Jurkat, Clone E6-1 (cell line): ENCODE measurements at places on chromosomes 5 and 9.

- DNase-seq = no peak
These were observed 46.4 kb downstream of the CAST start for GRCh38 chr5:96708600-96708999.

- DNase-seq = no peak
These were observed 55.8 kb upstream of the ACTBL2 start for GRCh38 chr5:57538341-57538955.

DNA sequence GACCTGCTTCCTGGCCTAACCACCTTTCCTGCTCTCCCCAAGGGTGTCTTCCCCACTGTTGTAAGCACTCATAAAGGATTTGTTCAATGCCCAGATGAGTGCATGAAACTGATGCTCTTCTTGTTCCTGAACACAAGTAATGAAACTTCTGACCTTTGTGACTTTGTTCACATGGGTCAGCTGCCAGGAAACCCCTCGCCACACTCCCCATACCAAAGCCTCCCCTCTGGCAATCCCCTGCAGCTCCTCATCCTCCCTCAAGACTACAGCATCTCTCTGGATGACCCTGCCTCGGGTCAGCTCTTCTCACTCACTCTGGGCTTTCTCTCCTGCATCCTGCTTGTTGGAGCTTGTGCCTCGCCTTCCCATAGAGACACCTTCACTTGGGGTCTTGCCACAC, 72.2 kb upstream of the SPTLC1 start:
- DNase-seq = no peak

DNA sequence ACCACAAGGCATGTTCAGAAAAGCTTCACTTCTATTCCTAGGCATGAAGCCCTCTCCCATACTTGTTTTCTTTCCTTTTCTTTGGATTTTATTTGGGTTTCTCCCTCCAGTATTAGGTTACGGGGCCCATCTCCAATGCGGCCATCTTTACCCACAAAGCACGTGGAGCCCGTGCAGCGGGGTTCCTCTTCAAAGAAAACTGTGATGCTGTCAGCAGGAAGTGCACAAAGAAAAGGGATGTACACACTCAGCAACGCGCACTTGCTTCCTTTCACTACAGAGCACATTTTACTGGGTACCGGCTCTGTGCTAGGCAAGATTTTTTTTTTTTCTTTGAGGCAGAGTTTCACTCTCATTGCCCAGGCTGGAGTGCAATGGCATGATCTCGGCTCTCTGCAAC, 106.6 kb downstream of the COL23A1 start:
- peak; percentile 81 for DNase-seq

GRCh38 chr5:103450333-103451061, 112.1 kb downstream of the NUDT12 start:
- no peak for DNase-seq

DNA sequence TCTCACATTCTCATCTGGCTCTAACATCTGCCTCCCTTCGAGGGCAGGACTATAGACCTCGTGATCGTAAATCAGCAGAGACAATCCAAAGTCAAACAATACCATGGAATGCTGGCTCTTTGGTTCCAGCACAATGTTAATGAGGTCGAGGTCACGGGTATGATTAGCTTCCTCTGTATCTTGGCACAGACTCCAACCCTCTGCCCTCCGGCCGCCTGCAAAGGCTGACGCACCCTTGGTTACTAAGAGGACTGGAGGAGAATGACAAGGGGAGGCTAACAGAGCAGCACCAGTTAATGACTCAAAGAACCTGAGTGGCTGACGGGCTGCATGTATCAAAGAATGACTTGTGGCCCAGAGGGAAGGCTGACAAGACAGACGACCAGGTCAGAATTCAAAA, 10.1 kb downstream of the LHFPL2 start:
- DNase-seq = no peak

GRCh38 chr5:143229426-143229895, 174.0 kb downstream of the NR3C1 start:
- DNase-seq = peak; percentile 30

GRCh38 chr5:126650463-126650862, 49.7 kb downstream of the PHAX start:
- no peak for DNase-seq

- no peak for DNase-seq
These were observed 53.1 kb upstream of the EDIL3 start for GRCh38 chr5:84437673-84438315.

- DNase-seq = no peak
These were observed 276.6 kb downstream of the ICE1 start for GRCh38 chr5:5699062-5699461.

DNA sequence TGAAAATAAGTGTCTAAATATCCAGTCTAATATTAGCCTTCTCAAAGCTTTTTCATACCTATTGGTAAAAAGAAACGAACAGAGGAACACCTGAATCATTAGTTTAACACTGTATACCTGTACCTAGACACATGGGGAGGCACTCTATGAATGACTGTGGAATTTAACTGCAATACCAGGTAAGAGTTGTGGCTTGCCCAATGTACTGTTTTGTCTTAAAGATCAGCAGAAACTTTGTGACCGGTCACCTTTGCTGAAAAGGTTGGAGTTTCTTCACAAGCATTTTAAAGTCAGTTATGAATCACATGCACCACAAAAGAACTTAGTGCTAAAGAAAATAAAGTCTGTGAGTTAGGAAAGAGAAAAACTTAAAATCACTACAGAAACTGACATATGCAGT, 2.4 kb downstream of the PGGT1B start:
- no peak for DNase-seq

DNA sequence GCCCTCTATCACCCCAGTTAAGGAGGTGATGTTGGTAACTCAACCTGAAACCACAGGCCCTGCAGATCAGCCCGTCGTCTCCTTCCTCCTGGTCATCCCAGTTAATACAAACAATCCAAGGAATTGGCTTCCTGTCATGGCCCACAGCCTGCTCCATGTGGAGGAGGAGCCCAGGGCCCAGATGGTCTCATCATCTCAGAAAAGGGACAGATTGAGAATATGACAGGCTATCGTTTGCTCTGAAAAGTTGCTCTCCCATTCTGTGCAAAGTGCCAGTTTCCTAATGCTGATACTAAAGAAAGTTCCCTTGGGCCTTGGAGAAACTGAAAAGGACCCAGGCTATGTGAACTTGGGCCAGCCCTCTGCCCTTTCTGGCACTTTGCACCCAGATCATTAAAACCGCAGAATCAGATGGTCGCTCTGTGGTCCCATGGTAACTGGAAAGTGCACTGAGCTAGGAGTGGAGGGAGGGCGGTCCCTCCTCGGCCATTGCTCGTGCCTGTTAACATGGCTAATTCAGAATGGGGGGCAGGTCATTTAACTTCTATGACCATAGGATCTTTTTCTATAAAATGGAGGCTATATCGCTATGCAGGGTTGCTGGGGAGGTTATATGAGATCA, 675 bp upstream of the SPAAR start:
- DNase-seq = no peak

- DNase-seq = no peak
These were observed 150.7 kb downstream of the SLC28A3 start for GRCh38 chr9:84189904-84190303.

- no peak for DNase-seq
These were observed 135.4 kb downstream of the ALDH1A1 start for GRCh38 chr9:72817413-72817812.

DNA sequence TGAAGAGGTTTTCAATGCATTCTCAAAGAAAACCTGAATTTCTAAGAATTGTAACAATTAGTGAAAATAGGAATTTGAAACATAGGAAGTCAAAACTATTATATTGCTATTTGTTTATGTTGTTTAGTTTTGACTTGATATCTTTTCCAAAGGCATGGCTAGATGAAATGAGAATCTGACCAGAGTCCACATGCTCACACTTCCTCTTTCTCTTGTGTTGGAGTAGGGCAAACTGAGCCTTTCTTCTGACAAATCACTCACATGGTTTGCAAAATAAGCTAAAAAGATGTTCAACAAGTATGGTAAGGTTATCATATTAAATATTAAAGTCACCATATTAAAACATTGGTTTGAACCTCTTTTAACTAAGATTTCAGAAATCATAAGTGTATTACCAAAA, 512.6 kb downstream of the ISL1 start:
- DNase-seq = no peak

- DNase-seq = no peak
These were observed 259.8 kb downstream of the NFIB start for GRCh38 chr9:14054096-14054495.

DNA sequence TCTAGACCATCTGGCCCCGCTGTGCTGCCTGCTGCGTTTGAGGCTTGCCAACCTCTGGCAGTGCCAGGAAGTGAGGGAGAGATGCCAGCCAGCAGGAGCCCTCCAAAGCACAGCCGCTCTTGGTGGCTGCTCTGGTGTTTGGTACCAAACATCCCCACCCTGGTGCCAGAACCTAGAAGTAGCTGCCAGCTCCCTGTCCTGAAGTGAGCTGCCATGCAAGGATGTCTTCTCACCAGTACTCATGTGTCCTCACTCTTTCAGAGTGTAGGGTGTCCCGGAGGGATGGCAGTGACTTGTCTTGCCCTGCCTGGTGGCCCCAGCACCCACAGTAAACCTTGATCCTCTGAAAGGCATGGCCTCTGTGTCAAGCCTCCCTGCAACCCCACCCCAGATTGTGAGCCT, 43.4 kb downstream of the AMBP start:
- DNase-seq = no peak

- no peak for DNase-seq
These were observed 303.8 kb upstream of the WWC1 start for GRCh38 chr5:167987490-167988280.

GRCh38 chr9:7388755-7389154, 410.8 kb downstream of the DMAC1 start:
- no peak for DNase-seq

DNA sequence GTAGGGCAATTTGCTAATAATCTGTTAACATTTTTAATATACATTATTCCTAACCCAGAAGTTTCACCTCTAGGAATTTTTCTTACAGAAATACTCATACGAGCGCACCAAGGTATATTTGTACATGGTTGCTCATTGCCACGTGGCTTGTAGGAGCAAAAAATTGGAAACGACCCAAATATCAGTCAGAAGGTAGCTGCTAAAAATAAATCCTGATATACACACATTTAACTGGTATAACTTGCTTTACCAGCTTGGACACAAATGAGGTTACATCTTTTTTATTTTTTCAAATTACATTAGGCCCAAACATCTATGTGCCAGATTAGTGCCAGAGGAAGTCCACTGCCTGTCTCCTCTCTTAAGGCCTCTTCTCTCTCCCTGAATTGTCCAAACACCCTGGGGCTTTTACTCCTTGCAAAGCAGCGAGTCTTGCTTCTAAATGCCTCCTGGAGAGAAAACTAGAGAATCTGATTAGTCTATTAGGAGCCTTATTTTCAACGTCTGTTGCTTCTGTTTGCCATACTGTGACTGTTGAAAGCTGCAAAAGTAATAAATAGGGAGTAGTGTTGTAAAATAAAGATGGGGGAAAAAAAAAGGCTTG, 92.0 kb upstream of the SSBP2 start:
- no peak for DNase-seq

GRCh38 chr5:43947935-43948334, 345.0 kb downstream of the NNT start:
- no peak for DNase-seq

DNA sequence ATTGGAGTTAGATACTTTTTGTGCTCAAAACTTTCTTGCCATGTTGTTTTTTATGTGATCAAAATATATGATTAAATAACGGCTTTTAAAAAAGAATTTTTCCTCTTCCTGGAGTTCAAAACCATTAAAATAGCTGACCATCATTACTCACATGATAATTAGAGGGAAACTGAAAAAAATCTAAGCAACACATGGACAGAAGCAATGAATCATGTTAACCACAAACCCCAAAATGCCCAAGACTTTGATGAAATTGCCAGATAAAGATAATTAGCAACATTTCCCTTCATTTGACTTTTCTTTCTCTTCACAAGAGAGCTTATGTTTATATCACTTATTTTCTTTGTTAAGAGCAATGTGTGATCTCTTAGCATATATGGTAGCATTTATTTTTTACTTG, 1294.2 kb downstream of the EFNA5 start:
- no peak for DNase-seq

DNA sequence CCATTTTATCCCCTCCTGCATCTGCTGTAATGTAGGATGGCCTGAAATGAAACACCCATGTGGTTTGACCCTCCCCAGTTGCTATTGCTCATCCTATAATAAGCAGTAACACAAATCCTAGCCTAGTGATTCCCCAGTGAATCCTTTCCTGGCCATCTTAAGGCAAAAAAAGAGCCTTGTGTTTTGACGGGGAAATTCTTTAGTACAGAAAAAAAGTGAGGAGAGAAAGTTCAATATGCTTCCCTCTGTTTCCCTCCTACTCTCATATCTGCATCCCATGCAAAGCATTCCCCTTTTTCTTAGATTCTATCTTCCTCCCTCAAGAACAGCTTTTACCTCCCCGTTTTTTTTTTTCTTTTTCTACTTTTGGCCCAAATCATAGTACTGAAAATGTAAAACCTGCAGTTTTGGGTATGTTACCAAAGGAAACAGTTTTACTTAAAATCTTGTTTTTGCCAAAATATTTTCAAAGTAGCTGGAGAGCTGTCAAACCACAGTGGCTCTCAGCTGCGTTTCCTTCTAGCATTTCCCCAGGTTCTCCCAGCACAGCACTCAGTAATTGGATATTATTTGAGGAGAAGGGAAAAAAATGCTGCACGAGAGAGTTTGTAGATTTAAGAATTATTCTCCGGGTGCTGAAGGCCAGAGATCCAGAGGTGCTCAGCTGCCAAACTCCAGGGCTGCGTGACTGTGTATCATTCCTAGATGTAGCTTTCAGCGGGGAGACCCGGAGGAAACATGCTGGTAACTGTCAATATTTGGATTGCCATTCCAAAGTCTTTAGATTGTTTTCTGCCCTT, 321.4 kb downstream of the NPR3 start:
- no peak for DNase-seq

GRCh38 chr9:105690742-105691141, 3.6 kb upstream of the TMEM38B start:
- DNase-seq = no peak

GRCh38 chr5:111367115-111367514, 142.9 kb downstream of the CAMK4 start:
- DNase-seq = no peak

- no peak for DNase-seq
These were observed 836.7 kb upstream of the CDH10 start for GRCh38 chr5:25481463-25481862.

GRCh38 chr9:22208846-22209585, 199.9 kb upstream of the CDKN2B start:
- DNase-seq = no peak

GRCh38 chr5:166441-167372, 24.6 kb upstream of the LRRC14B start:
- no peak for DNase-seq

GRCh38 chr9:112787978-112788377, 37.4 kb downstream of the SNX30 start:
- no peak for DNase-seq

- peak; percentile 48 for DNase-seq
These were observed 104.3 kb downstream of the GRIA1 start for GRCh38 chr5:153594785-153595184.

- no peak for DNase-seq
These were observed 96.5 kb upstream of the ADRA1B start for GRCh38 chr5:159819591-159820411.

- DNase-seq = no peak
These were observed 95.4 kb upstream of the PPP1R26 start for GRCh38 chr9:135384226-135384625.

GRCh38 chr5:57422993-57423392, 59.6 kb downstream of the ACTBL2 start:
- DNase-seq = no peak

- DNase-seq = no peak
These were observed 475.2 kb downstream of the CDK5RAP2 start for GRCh38 chr9:120104771-120105170.
